Right hindlimb (tissue), 1 donor: ENCODE measurements at places on chromosomes 3 and 15.

GRCh38 chr3:167750272-167750971 lies 14.9 kb downstream of the SERPINI1 start:
- no peak for DNase-seq

DNA sequence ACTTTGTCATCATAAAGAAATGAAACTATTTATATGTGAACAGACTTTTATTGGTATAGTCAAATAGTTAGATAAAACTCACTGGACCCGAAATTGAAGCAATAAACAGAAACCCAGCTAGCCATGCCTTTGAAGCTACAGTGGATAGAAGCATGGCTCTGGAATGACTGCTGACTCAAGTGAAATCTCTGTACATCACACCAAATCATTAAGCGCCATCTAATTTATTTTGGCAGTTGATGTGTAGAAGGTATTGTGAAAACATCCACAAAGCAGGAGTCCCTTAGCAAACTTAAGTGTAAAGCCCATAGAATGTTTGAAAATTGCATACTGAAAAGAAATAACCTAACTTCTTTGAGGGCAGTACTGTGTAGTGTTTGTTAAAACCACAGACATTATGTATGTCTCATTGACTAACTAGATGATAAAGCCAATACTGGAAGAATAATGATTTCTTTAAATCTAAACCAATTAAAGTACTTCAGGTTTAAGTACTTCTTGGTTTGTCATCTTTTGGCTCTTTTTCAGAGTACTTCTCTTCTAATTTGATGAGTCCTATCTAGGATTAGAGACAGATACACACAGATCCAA lies 42.8 kb upstream of the FBXL22 start:
- no peak for DNase-seq

- no peak for DNase-seq
Measured at GRCh38 chr3:120114376-120114775, 20.1 kb upstream of the GSK3B start.

- DNase-seq, result no peak
Measured at GRCh38 chr15:23038726-23039142, 635 bp downstream of the TUBGCP5 start.

DNA sequence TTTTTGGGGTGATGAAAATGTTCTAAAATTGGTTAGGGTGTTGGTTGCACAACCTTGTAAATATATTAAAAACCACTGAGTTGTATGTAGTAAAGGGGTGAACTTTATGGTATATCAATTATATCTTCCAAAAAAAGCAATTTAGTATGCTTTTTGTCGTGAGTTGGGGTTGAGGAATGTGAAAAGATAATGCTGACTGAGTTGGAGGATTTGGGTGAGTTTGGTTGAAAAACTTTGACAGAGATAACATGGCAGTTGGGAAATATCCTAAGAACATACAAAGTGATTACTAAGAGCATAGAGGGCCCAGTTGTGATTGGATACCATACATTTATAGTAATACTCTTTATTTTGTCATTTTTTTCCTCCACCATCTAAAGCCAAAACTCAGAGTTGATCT lies 33.6 kb downstream of the HMG20A start:
- DNase-seq, result no peak

- DNase-seq, result no peak
Measured at GRCh38 chr15:31345606-31346366, 19.2 kb downstream of the KLF13 start.

DNA sequence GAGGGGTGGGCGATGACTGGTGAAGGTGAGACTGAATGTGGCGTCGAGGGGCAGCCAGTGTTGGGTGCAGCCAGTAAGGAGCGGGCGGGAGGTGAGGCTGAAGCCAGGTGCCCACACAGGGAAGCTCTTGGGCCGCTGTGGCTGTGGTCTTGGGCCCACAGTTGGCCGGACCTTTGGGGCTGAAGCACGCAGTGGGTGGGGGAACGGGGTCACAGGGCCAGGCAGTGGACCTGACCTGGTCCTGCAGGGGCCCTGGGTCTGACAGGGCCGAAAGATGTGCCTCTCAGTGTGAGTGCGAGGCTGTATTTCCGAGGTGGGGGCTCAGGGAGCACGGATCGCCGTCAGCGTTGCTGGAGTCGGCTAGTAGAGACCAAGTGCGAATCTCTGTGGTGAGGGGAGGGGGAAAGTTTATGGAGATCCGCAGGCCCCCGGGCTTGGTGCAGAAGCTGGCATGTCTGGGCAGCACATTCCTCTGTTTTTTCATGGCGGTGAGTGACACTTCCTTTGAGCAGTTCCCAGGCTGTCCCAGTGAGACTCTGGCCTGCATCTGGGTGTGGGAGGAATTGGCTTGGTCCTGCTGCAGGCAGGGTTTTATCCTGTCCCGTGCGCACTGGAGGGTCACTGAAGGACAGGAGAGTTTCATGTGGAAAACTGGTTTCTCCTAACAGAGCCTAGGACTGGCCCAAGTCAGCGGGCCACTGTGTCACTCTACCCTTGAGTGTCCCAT lies 100.8 kb downstream of the TMEM266 start:
- DNase-seq, result no peak

DNA sequence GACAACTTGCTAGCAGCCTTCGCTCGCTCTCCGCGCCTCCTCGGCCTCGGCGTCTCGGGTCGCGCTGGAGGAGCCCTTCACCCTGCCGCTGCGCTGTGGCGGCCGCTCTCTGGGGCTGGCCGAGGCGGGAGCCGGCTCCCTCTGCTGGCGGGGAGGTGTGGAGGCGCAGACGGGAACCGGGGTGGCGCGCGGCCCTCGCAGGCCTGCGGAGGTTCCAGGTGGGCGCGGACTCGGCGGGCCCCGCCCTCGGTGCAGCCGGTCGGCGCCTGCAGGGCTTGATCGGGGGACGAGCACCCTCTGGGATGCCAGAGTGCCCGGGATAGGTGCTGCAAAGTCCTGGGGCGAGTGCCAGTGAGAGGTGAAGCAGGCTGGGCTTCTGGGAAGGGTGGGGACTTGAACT lies 989.9 kb downstream of the ROBO2 start:
- DNase-seq, result no peak

DNA sequence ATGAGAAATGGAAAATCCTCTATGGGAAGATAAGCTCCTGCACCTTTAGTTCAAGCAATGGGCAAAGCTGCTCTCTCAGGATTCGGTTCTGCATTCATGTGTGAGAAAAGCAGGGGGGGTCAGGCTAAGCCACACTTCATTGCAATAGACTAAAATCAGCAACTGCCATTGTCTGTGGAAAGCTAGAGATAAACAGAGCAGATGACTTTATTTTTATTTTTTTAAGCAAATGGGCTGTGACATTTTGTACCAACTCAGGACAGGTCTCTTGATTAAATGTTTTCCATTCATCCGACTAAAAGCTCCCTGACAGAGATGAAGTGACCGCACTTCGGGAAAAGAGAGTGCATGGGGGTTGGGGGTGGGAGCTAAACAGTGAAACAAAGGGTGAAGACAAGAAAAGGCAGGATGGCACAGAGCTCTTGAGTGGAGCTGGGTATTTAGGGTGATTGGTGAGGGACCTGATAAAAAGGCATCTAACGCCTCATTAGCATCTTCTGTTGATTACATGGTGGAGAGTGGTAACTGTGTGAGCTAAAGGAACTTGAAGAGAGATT lies 987.4 kb downstream of the TUSC7 start:
- no peak for DNase-seq

DNA sequence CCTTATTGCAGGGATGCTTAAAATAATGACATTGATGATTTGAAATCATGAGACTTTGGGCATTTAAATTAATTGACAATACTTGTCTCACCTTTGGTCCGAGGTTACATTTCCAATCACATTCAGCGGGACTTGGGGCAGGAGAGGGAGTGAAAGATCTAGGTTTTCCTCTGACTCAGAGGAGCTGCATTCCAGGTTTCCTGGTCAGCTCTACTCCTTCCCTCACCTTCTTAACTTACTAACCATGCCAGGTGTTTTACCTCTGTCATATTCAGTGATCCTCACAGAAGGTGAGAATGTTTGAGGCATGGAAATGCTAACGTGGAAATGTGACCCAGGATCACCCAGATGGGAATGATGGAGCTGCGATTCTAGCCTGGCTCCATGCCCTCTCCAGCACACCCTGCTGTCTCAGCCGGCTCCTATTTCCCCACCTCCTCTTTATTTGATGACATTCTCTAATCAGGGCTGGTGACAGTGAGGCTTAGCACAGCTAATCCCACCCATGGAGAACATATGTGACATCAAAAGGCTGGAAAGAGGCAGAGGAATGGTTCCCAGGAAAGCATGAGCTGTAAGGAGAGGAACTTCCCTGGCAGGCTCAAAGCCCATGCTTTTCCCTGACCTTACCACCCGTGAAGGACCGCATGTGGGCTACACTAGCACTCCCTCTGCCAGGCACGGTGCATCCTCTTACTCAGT lies 38.7 kb downstream of the THSD4 start:
- no peak for DNase-seq

GRCh38 chr3:170528726-170529125 lies 57.1 kb downstream of the SLC7A14 start:
- no peak for DNase-seq

GRCh38 chr15:43208052-43209002 lies 12.5 kb downstream of the EPB42 start:
- DNase-seq, result no peak

GRCh38 chr3:57538465-57538864 lies 5.7 kb downstream of the DNAH12 start:
- no peak for DNase-seq

DNA sequence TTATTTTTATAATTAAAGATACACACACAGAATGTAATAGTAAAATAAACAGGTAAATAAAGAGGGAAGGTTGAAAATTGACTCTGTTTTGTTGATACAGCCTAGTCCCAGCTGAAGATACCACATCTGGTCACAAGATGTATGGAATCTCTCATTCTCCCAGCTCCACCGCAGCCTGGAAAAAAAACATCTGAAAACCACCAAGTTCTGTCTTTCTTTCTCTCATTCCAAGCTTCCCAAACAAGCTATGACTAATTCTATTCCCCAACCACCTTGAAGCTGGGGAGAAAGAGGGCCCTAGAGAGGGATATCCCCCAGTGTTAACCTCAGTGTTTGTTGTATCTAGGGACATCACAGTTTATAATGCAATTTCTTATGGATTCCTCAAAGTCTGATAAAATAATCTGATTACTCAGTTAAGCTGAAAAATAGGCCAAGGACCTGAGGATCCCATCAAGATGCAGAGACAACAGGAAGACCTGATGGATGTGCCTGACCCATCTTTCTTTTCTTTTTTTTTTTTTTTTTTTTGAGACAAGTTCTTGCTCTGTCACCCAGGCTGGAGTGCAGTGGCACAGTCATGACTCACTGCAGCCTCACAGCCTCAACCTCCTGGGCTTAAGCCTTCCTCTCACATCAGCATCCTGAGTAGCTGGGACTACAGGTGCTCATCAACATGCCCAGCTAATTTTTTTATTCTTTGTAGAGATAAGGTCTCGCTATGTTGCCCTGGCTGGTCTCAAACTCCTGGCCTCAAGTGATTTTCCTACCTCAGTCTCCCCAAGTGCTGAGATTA lies 38.1 kb downstream of the SRGAP3 start:
- DNase-seq, result no peak

GRCh38 chr3:43388175-43388574 lies 101.8 kb downstream of the SNRK start:
- DNase-seq, result no peak

GRCh38 chr3:103963599-103963998 lies 1403.1 kb upstream of the ALCAM start:
- DNase-seq, result no peak

DNA sequence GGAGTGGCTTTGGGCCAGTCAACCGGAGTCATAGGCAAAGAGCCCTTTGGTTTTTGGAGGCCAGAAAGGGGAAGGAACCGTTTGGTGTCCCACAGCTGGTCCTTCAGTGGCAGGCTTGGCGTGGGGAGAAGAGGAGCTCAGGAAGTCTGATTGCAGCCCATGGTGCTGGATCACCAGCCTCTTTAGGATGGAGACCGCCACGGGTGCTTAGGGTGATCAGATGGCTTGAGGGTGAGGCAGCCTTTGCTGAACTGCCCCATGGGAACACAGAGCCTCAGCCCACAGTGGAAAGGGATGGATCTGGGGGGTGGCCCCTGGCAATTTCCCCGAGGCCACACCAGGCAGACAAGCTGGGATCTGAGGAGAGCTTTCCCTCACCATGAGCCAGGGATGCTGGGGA lies 38.6 kb upstream of the TOPBP1 start:
- DNase-seq, result no peak

- no peak for DNase-seq
Measured at GRCh38 chr3:74636981-74637380, 22.5 kb upstream of the CNTN3 start.

- DNase-seq, result no peak
Measured at GRCh38 chr15:44009038-44009437, 182.2 kb downstream of the WDR76 start.

DNA sequence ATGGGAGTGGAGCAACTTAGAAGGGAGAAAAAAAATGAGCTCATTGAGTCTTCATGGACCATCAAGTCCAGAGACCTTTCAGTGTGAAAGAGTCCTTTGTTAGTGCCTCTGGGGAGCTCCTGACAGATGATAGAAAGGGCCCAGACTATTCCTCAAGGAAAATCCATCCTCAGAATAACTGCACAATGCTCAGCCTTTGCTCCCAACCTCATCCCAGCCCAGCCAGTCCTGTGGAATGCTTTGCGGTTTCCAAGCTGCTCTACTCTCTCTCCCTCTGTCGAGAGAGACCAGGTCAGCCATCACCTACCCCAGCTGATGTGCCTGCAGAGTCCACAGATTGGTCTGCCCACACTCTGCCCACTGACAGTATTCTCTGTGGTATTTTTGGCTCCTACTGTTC lies 406.2 kb downstream of the MFSD1 start:
- no peak for DNase-seq

DNA sequence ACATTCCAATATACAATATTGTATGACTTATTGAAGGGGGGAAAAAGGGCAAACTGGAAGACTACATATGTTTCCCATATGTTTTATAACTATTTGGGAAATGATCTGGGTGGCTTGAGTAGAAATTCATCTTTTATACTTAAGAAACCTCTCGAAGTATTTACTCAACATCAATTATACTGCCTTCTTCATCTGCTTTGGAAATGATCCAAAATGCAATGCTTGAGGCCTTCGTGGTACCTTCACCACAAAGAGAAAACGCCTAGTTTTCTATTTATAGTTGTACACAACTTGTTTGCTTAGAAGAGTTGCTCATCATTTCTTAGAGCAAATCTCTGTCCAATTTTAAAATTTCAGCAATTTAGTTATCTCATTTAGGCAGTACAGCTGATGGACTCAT lies 18.8 kb downstream of the ACKR4 start:
- DNase-seq, result no peak

DNA sequence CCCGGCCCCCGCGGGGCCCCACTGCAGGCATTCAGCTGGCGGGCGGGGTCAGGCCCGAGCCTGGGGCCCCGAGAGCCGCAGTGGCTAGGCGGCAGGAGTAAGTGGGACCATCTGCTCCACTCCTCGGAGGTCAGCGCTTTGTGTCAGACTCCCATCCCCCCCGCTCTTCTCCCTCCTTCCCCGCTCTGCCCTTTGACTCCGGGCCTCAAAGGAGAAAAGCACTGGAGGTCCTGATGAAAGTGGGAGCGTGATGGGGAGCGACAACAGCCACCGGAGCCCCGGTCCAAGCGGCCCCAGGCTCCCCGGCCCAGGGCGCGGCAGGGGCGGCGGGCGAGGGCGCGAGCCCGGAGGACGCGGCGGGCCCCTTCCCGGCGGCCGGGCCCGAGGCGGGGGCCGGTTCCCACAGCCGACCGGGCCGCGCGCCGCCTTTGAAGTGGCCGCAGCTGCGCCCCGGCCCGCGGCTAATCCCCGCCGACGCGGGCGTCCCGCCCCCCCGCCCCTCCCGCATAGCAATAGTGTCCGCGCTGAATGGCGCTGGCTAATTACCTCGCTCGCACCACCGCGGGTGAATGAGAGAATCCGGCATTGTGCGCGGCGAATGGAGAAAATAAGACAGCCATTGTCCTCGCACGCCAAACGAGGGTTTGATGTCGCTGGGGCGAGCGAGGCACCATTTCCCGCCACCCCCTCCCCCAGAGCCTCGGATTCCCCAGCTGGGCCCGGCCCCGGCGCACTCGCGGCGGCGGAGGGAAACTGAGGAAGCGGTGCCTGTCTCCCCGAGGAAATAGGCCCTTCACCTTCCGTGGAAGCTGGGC lies 22.4 kb downstream of the IGDCC3 start:
- peak; percentile 42 for DNase-seq
